Activated CD4-positive, CD25-positive, alpha-beta regulatory T cell treated with anti-CD3 and anti-CD28 coated beads, Interleukin-2, amount 50 U/mL, for 16 hours (primary cell): ENCODE measurements at places on chromosomes 4 and X.

- DNase-seq, result no peak
Observed at GRCh38 chrX:154046031-154046781, 26.5 kb upstream of the IRAK1 start.

DNA sequence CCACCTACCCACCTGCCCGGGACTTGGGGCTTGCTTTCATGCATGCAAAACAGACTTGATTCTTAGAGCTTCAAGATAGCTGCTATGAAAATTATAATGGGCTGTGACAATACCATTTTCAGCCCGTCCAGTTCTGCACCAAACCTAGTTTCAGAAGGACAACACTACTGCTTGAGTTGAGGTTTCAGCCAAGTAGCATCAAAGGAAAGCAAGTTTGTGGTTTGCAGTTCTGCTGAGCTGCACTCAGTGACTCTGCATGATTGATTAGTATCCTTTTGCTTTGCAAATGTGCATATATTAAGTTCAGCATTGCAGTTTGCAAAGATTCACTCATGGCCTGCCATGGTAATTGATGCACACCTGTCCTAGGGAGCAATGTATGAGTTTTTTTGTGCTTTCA lies 442.7 kb downstream of the RPA4 start:
- no peak for DNase-seq

- DNase-seq, result no peak
Observed at GRCh38 chr4:158754385-158755180, 14.2 kb upstream of the FNIP2 start.

- DNase-seq, result no peak
Observed at GRCh38 chrX:109839694-109840567, 106.9 kb upstream of the ACSL4 start.

DNA sequence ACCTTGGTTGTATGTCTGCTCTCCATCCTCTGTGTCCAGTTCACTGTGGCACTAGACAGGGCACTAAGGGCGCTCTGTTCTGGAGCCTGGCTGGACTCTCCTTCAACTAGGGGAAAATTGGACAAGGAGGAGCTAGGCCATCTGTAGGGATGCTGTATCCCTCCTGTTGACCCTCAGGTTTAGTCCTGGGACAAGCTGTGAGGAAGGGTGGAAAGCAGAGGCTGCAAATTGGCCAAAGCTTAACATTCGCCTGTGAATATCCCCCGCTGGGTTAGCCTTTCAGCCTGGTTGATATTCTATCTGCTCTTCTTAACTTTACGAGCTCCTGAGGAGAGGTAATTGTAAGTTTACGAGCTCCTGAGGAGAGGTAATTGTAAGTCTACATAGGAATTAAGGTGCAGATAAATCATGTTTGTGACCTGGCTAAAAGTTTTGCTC lies 64.4 kb upstream of the ENPEP start:
- DNase-seq, result no peak

- no peak for DNase-seq
Observed at GRCh38 chr4:146238107-146238506, 23.8 kb downstream of the REELD1 start.

GRCh38 chr4:41913509-41913908 lies 21.7 kb upstream of the TMEM33 start:
- DNase-seq, result no peak

- no peak for DNase-seq
Observed at GRCh38 chrX:77953708-77954107, 15.7 kb downstream of the PGAM4 start.

DNA sequence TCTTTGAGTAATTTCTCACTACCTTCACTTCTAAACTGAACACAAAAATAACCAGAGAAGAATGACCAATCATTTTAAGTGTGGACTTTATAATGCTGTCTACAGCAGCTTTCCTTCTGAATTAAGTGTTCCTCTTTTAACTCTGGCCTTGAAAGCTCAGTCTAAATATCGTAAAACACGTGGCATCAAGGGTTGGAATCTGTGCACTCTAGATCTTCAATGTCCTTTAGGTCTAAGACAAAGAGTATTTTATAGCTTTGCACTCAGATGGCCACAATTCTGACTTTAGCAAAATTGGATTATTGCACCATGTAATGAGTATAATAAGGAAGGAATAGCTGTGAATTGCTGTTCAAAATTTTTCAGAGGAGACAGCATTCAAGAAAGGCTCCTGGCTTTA lies 197.1 kb upstream of the UGT8 start:
- DNase-seq, result no peak

DNA sequence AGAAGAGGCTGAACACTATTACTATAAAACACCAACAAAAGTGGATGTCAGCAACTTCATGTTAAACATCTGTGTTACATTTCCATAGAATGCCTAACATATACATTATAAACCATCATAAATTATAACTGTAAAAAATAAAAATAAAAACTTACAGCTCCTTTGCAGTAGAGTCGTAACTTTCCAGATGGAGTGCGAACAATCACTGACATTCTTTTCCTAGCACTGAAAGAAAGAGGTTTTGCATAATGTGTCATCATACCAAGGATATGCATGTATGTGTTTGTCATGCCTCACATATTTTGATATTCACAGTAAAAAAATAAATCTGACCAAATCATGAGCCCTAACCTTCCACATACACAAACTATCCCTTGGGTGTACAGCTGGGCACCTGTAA lies 113.1 kb downstream of the ATP8A1 start:
- DNase-seq, result no peak

DNA sequence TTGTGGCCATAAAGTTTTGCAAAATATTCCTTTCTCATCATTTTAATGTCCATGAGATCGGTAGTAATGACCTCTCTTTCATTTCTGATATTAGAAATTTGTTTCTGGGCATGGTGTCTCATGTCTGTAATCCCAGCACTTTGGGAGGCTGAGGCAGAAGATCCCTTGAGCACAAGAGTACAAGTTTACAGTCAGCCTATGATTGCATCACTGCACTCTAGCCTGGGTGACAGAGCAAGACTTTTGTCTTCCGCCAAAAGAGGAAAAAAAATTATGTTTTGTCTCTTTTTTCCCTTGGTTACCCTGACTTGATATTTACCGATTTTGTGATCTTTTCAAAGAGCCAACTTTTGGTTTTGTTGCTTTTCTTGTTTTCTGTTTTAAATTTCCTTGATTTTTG lies 10.8 kb upstream of the NKAP start:
- DNase-seq, result no peak

DNA sequence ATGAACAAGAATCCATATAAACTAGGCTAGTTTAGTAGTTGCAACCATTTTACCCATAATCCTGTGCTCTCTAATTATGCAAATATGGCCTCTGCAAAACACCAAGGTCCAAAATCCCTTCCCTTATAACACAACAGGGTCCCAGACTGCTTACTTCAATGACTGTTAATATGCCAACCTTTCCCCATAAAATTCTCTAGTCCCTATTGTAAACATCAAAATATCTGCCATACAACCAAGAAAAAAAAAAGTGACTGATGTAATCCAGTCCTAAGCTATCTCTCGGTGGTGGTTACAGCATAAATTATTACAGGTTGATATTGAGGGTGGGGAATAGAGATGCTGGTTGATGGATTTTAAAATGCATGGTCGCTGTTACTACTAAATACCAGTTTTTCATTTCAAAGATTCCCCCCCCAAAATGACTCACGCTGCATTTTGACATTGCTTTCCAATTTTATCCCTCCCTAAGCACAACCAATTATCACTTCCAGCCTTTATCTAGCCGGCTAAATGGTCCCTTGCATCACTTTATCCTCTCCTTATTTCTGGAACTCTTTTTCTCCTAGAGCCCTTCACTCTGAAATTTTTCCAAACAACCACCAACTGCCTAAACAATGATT lies 44.8 kb downstream of the TSPAN5 start:
- DNase-seq, result no peak

- DNase-seq, result no peak
Observed at GRCh38 chrX:152819266-152819665, 11.3 kb downstream of the CETN2 start.

GRCh38 chrX:652341-652741 lies 21.8 kb downstream of the SHOX start:
- DNase-seq, result no peak

DNA sequence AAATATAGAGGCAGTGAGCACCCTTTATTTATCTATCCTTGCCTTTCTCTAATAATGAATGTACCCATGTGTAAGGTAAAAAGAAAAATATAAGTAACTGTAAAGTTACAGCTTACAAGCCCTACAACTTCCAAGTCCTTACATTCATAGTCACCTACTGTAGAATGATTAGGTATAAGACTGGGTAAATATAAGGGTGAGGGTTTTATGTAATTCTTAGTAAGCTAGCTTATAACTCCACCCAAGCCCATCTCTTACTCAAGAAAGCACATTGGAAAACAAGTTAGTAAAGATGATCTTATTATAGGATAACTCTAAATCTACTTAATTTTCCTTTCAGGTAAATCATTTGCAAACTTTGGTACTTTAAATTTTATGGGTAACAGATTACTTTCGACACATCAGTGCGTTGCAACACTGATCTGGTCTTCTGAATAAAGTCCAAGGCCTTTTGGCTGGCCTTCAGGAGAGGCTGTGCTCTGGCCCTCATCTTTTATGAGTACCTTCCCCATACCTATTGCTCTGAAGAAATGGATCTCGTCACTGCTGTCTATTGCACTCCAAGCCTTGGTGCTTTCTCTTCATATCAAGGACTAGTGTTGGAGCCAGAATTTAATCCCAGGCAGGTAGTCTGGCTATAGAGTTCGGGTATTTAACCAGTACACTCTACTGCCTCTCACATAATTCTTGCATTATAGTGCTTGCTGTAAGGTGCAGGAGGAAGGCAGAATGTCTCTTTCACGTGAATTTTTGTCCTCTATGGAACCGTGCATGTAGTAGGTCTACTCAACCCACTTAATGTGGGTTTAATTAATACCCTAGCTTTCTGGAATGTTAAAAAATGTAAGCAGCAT lies 443.6 kb upstream of the AR start:
- DNase-seq, result no peak

- no peak for DNase-seq
Observed at GRCh38 chrX:40952855-40953254, 132.4 kb upstream of the USP9X start.

- DNase-seq, result no peak
Observed at GRCh38 chr4:6242271-6243029, 27.2 kb upstream of the WFS1 start.

GRCh38 chr4:99405433-99406115 lies 29.6 kb downstream of the ADH7 start:
- DNase-seq, result peak; percentile 21

- no peak for DNase-seq
Observed at GRCh38 chrX:125394449-125394848, 74.8 kb downstream of the TEX13C start.

DNA sequence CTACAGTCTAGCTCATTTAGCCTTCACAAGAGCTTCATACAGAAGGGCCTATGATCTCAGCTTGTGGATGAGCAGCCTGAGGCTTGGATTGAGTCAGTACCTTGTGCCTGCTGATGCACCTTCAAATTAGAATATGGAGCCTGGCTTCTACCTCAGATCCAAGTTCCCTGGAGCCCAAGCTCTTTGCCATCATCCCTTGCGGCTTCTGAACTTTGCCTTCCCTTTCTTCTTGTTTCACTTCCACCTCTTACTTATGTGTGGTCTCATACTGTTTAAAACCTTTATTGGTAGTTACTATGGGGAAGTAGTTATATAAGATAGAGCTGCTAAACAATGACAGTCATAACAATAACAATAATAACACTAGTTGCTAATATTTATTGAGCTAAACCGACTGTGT lies 84.3 kb upstream of the AFF2 start:
- no peak for DNase-seq

GRCh38 chr4:123477711-123478209 lies 81.2 kb downstream of the SPRY1 start:
- DNase-seq, result no peak

DNA sequence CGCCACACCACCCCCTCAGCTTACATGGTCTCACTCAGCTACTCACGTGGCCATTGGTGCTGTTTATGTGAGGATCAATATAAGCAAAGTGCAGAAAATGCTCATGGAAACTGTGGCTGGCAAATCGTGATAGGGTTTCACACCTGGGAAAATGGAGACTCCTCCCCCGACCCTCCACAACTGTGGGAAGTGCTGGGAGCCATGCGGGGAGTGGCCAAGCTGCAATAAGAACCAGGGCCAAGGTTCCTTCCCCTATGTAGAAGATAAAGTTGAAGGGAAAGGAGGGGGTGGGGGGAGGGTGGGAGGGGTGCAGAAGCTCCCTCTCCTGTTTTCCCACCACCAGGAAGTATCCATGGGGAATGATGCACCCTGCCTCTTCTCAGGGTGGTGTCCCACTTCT lies 145.5 kb upstream of the MAMLD1 start:
- no peak for DNase-seq

GRCh38 chrX:38664285-38664684 lies 102.9 kb downstream of the TSPAN7 start:
- no peak for DNase-seq

GRCh38 chrX:39766085-39766726 lies 331.6 kb downstream of the BCOR start:
- DNase-seq, result no peak

- DNase-seq, result no peak
Observed at GRCh38 chrX:642436-643240, 12.0 kb downstream of the SHOX start.

DNA sequence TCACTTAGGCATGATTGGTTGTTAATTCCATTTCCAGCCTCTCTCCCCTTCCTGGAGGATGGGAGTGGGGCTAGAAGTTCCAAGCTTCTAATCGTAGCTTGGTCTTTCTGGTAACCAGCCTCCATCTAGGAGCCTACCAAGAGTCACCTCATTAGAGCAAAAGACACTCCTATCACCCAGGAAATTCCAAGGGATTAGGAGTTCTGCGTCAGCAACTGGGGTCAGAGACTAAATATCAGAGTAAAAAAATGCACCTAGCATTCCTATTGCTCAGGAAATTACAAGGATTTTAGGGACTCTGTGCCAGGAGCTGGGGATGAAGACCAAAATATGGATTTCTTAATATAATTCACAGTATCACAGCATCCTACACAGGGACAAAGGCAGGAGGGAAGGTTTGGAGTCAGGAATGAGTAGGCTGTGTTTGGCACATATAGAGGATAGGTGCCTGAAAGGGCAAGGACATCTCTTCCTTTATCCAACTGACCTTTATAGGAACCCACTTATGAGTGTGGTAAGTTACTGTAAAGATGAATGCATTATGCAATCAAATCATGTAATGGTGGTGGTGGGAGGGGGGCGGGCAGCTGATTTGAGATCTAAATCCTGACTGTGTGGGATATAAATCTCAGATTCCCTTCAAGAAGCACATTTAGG lies 30.5 kb upstream of the LIMCH1 start:
- DNase-seq, result no peak

DNA sequence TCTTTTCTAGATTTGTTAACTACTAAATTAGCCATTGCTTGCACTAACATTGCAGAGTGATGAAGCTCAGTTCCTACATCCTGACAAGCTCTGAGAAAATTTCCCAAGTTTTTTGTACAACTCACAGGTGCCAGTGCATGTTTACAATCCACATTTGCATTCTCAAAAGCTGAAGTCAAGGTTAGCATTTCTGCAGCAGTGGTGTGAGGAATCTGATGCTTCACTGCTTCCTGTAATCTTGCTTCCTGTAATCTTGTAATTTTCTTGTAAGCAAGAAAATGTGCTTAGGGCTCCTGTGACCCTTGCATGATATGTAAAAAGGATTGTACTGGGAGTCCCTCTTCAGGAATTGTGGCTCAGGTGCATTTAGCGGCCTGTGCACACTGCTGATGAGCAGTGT lies 207.4 kb upstream of the CXCL13 start:
- no peak for DNase-seq

- DNase-seq, result no peak
Observed at GRCh38 chr4:29708473-29708872, 1011.7 kb upstream of the PCDH7 start.
